ENCODE measurements at places on chromosomes 13 and 19. TPM values are rescaled to one million over a fixed set of nuclear protein-coding genes. Genes with fewer than 3 reads are reported as not detected.

Gene KLK15
- not detected for total RNA-seq

DNA sequence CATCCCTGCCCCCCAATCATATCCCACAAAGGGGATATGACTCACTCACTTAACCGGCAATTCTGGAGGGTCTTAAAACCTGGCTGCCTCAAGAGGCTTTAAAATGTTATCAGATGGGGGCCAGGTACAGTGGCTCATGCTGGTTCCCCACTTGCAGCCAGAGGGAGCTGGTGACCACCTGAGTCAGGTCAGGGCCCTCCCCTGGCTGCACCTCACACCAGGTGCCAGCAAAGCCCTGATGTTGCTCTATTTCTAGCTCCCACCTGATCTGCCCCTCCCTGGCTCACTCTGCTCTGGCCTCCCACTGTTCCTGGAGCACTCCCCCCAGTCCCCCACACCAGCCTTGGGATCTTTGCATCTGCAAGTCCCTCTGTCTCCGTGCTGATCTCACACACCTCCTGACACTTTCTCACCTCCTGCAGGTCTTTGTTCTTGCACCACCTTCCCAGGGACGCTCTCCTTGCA lies 14.2 kb downstream of the HPN start:
- DNase-seq: no peak

GRCh38 chr19:55066107-55066709 lies 3.3 kb upstream of the RDH13 start:
- DNase-seq: no peak

DNA sequence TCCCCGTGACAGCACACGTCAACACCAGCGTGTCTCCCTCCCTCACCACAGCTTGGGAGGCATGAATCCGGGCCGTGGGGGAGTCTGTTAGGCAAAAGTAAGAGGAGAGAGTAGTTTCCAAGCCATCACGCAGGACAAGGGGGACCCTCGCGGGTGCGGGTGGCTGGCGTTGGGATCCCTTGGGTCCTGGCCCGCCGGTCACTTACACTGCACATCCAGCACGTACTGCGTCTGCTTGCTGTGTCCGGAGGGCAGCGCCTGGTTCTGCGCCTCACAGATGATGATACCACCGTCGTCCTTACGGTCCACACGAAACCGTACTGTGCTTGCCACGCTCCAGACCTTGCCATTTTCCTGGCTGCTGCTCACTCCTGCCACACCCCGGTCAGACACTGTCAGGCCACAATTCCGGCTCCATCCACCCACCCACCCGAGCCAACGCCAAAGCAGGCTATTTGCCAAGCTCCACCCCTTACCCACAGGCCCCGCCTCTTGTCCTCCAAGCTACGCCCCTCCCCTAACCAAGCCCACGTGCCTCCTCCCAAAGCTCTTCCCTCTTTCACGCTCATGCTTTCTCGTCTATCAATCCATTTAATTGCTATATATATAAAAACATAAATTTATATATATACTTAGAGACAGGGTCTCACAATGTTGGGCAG lies 6.6 kb upstream of the ZNF428 start:
- no peak for DNase-seq

DNA sequence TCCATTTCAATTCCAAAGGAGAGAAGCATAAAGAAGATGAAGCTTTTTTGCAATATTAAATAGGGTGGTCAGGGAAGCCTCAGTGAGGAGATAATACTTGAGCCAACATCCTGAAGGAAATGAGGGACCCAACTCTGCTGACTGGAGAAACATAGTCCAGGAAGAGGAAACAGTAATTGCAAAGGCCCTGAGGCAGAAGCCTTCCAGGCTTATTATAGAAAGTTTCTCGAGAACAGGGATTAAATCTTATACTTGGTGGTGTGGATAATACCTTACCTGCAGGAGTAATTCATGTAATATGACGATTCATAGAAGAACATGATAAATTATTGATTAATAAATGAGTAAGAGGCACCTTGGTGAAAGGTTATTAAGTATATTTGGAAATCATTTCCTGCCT lies 1.0 kb upstream of the RFC3 start:
- no peak for DNase-seq

GRCh38 chr19:5718579-5719273 lies 1.2 kb downstream of the LONP1 start:
- no peak for DNase-seq

DNA sequence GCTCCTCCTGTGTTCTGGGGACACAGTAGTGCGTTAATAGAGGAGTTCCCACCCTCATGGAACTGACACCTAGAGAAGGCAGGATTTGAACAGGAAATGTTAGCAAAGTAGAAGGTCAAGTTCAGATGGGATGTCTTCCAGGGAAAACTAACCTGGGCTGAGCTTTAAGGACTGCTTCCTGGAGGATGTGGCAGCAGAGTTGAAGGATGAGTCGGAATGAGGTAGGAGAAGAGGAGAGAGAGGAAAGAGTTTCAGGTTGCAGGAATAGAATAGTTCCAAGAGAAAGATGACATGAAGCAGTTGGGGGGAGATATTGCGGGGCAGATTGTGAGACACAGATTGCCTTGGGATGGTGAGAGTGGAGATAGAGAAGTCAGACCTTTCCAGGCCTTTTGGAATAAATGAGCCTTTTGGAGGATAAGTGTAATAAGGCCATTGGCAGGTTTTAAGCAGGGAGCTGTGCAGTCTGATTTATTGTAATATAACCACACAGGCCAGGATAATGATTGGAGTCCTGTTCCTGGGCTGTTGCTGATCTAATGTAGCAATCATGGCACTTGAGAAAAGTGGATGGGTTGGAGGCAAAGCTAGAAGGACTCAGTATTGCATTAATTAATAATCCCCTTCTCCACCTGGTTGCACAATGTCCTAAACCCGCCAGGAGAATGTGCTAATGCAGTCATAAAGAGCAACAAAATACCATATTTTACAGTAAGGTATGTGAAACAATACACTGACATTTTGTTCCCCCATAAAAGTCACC lies 205.4 kb downstream of the SHISA2 start:
- DNase-seq: no peak

DNA sequence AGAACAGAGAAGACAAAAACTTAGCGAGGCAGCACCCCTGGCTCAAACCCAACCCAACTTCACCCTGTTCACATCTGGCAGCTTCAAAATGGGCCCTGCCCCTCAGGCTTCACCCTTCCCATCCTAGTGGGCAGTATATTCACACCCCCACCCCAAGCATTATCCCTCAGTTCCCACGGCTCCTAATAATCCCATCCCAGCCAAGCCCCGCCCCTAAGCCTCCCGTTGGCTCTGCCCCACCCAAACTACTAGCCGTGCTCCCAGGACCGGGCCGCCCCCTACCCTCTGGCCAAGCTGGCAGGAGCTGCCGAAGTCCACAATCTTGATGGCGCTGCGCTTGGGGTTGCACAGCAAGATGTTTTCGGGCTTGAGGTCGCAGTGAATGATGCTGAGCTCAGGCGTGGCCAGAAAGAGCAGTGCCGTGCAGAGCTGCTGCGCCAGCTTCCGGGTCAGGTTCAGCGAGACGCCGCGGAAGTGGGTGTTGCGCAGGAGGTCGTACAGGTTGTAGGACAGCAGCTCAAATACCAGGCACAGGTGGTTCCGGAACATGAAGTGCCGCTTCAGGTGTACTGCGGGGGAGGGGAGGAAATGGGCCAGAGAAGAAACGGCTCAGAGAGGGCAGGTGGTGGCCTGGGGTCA lies 5.8 kb downstream of the DYRK1B start:
- no peak for DNase-seq

DNA sequence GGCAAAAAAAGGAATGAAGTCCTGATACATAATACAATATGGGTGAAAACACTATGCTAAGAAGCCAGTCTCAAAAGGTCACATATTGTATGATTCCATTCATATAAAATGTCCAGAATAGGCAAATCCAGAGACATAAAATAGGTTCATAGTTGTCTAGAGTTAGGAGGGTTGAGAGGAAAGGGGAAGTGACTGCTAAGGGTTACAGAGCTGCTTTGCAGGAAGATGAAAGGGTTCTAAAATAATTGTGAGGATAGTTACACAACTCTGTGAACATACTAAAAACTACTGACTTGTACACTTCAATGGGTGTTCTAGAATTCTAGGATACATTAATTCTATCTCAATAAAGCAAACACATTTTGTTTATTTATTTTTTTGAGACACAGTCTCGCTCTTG lies 25.7 kb downstream of the CAB39L start:
- no peak for DNase-seq

Gene SELENOV
- total RNA-seq: not detected

DNA sequence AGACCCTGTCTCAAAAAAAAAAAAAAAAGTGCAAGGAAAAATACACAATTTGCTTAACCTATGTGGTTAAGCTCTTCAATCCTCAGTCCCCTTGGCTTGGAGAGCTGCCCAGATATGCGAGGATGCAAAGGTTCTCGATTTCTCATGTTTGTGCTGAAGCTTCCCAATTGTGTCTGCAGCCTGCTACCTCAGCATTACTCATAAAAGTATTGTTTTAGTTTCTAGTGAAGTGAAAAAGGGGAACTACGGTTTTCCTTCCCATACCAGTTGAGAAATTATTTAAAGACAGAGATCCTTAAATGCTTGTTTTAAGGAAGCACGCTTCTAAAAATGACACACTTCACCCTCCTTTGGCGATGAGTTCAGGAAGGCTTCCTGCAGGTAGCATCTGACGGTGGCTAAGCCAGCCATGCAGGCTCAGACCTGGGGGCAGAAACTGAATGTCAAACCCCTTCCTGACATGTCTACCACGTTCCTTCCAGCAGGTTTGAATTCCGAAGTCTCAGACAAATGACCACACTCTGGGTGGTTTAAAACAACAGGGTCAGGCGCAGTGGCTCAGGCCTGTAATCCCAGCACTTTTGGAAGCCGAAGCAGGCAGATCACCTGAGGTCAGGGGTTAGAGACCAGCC lies 47.9 kb downstream of the RUBCNL start:
- DNase-seq: no peak

DNA sequence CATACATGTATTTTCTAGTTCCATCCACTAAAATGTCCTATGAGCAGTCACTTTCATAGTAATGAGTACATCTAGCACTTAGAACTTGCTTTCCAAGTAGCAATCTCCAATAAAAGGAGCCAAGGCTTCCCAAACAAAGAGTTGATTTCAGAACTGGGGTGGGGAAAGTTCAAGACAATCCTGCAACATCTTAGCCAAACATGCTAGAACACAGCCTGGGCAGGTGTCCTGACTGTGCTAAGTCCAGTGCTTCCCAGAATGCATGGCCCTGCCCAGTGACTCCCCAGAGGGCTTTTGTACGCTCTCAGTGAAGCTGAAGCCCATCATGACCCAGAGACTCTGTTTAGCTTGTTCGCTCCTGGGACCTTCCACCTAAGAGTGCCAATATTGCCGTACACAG lies 106.7 kb upstream of the UBAC2 start:
- DNase-seq: no peak

Gene MBD3L2
- not detected for total RNA-seq

GRCh38 chr13:40464337-40465014 lies 202.0 kb downstream of the FOXO1 start:
- DNase-seq: no peak

Gene FAM124A
- 1.0 TPM for total RNA-seq

DNA sequence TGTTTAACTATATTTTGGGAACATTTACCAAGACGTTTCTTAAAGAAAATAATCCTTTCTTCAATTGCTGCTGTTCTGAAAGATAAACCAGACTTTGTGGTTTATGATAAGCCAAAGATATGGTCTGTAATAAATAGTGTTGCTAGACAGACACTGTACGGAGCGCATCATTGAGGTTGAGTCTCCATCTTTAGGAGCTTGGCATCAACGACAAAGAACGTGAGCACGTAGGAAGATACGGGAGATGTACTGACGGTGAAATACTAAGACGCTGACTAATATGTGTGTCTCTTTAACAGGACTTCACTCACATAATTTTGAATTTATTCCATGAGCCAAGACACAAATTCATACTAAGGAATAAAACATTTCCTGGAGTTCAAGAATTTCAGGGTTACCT lies 16.2 kb downstream of the TEX29 start:
- DNase-seq: no peak

Gene CRX
- total RNA-seq: not detected

GRCh38 chr13:20049558-20050473 lies 91.3 kb downstream of the ZMYM2 start:
- no peak for DNase-seq

Gene ZNF229
- 2.3 TPM for total RNA-seq

Gene GARRE1
- 8.1 TPM for total RNA-seq

Gene SPACA4
- total RNA-seq: not detected

Gene HAUS8
- 6.0 TPM for total RNA-seq

- no peak for DNase-seq
These were observed 222.4 kb upstream of the IRS2 start for GRCh38 chr13:110008816-110009215.

GRCh38 chr13:31749929-31750328 lies 10.6 kb downstream of the RXFP2 start:
- DNase-seq: no peak

Gene EBI3
- 1.6 TPM for total RNA-seq

- no peak for DNase-seq
These were observed 27.6 kb downstream of the ZNF541 start for GRCh38 chr19:47545061-47545948.

Gene OVOL3
- not detected for total RNA-seq

DNA sequence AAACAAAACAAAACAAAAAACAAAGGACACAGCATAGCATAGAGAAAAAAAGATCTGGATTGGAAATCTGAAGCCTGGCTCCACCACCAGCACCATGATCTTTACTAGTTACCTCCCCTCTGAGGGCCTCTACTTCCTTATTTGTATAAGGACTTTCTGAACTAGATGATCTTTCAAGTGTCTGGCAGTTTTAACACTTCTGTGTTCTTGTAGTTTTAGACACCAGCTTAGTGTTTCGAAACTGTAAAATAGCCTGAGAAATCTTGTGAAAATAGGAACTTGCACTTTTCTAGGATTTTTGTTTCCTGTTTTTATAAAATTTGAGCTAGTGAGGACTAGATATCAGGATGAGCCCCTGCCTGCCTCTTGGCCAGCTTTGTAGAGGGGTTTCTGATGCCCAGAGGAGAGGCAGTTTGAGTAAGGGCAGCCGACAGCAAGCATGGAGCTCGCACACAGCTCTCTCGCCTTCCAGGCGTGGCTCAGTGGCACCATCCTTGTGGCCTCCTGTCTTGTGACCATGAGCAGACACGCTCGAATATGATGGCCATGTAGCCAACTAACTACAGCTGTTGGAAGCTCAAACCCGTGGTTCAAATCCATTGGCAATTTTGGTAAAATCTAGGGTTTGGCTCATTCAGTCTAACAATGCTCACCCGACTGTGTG lies 319.0 kb downstream of the KCNRG start:
- no peak for DNase-seq

Gene CBARP
- 0.15 TPM for total RNA-seq

DNA sequence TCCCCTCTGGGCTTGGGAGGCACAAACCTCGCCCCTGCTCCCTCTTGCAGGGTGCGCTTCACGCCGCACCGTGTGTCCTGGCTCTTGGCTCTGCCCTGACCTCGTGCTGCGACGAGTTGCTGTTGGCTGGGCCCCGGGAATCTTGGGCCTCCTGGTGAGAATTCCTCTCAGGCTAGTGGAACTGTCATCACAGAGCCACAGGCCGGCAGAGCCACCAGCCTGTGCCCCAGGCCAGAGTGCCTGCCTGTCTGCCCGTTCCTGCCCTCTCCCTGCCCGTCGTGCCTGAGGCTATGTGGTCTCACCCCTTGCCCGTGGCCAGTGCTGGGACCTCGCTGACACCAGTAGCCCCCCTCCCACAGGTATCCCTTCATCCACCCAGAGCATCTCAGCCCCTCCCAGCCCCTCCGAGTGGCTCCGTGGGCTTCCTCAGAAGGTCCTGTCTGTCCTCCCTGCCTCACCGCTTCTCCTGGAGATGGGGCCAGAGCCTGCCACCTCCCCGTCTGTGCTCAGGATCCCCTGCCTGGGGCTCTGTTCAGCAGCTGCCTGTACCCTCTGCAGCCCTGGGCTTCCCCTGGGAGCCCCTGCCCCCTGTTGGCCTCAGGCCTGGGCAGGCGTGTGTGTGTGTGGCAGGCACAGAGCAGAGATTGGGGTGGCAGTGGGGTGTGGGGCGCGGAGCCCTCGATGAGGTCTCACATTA lies 13.3 kb downstream of the NDUFB7 start:
- DNase-seq: no peak

Gene JSRP1
- total RNA-seq: 0.28 TPM

All from right lobe of liver (tissue), 6 donors.